ENCODE measurements at places on chromosomes 1 and 21.

DNA sequence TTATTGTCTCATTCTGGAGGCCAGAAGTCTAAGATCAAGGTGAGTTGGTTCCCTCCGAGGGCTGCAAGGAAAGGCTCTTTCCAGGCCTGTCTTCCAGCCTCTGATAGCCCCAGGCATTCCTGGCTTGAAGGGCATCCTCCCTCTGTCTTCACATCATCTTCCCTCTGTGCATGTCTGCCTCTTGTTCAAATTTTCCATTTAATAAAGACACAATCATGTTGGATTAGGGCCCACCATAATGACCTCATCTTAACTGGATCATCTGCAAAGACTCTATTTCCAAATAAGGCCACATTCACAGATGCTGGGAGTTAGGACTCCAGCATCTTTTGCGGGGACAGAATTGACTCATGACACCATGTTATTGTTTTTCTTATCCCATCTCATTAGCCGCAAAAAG lies 24.5 kb downstream of the HUNK start:
- no peak for DNase-seq

- no peak for DNase-seq
Measured at GRCh38 chr1:150024156-150024555, 13.6 kb upstream of the OTUD7B start.

DNA sequence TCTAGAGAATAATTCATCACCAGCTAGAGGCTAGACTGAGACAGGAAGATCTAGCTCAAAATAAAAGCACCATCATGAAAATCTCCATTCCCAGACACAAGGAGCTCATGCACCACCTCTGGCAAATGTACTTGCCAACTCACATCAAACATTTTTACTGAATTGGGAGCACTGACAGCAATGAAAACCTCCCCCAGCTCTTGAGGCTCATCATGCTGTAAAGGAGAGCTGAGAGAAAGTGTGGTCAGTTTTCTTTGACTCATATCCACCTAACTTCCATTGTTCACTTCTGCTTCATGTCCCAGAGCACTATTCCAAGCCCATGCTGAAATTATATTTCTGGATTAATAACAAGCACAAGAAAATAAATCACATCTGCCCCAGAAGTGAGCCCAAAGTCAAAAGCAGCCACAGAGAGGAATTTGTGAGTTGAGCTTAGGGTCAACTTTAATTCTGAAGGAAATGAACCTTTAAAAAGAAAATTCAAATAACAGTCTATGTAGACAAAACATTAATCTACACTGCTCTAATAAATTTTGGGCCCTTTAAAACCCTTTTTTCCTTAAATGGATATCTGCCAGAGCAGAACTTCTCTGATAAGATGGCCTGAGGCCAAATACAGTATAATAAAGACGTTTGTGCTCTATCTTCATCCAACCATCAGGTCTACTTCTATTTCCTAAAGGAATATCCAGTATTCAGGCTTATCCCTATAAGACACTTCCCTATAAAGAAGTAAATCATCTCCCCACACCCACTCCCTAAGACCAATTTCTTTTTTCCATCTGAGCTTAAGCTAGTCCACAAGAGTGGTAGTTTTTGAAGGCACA lies 85.9 kb upstream of the ADAM30 start:
- no peak for DNase-seq

DNA sequence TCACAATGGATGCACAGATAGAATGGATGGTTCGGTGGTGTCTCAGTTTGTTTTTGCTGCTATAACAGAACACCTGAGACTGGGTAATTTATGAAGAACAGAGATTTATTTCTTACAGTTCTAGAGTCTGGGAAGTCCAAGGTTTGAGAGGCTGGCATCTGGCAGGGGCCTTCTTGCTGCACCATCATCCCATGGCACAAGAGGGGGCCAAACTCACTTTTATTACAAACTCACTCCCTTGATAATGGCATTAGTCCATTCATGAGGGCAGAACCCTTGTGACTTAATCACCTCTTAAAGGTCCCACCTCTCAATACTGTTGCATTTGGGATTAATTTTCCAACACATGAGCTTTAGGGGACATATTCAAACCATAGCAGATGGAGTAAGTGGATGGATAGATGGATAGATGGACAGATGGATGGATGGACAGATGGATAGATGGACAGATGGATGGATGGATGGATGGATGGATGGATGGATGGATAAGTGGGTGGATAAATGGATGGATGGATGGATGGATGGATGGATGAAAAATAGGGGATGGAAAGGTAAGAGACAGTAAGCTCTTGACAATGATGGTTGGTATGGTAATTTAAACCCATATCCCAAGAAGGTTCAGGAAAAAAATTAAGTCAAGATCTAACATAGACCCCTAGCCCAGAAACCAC lies 16.5 kb downstream of the CAMK2N1 start:
- no peak for DNase-seq

DNA sequence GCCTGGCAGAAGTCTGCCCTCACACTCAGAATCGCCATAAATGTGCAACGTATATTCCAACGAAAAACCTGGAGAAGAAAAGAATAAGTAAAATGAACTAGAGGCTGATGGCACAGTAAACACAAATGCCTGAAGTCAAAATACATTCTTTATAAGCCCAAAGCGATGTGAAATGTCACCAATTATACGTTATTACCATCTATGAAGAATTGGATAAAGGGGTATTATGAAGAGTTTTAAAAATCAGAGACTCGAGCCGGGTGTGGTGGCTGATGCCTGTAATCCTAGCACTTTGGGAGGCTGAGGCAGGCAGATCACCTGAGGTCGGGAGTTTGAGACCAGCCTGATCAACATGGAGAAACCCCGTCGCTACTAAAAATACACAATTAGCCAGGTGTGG lies 18.6 kb downstream of the PTP4A2 start:
- no peak for DNase-seq

- no peak for DNase-seq
Measured at GRCh38 chr1:151579436-151580225, 32.2 kb upstream of the SNX27 start.

GRCh38 chr1:155776414-155776813 lies 80.6 kb downstream of the GON4L start:
- DNase-seq, result no peak

DNA sequence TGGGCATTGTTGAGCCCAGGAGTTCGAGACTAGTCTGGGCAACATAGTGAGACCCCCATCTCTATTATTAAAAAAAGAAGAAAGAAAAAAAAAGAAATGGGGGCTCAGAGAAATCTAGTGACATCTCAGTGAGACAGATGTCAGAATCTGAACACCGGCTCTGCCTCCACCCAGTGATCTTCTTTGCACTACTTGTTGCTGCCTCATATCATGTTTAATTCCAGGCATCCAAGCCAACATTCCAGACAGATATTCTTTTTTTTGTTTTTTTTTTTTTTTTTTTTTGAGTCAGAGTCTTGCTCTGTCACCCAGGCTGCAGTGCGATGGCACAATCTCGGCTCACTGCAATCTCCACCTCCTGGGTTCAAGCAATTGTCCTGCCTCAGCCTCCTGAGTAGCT lies 5.0 kb upstream of the ARL8A start:
- DNase-seq, result no peak

DNA sequence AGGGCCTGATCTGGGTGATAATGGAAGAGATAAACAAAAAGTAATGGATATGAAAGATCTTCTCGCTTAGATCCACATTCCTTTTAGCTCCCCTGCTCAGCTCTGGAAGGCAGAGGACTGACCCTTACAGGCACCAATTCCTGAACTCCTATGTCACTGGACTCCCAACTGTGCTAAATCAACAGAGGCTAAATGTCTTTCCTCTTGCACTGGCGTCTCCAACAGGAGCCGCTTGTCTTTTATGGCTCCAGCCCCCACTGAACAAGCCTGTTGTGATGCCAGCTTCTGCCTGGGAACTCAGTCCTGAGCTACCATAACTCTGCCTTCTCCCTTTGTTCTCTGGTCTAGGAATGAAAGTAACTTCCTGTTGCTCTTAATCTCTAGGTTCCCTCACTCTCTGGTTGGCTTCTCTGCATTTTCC lies 142.1 kb upstream of the COL11A1 start:
- no peak for DNase-seq

- DNase-seq, result no peak
Measured at GRCh38 chr1:20720631-20721091, 2.9 kb upstream of the KIF17 start.

DNA sequence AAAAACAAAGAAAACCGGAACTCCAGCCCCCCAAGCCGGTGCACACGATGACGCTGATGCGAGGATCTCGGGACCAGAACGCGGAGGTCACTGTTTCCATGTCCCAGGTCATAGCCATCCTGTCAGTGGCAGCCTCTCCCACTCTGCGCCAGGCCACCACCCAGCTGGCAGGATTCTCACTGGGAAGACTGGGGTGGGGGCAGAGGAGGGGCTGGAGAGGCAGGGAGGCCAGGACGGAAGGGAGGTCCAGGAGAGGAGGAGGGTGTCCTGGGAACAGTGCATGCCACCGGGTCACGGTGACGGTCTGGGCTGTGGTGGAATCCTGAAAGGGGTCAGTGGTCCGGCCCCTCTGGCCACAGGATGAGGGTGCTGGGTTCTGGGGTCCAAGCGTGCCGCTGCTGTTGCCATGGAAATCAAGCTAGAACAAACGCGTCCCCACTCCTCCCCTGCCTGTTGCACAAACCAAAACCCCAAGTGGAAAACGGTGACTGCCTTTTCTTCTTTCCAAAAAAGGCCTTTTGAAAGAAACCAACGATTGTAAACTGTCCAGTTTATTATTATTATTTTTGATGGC lies 26.1 kb downstream of the MRPL37 start:
- no peak for DNase-seq

DNA sequence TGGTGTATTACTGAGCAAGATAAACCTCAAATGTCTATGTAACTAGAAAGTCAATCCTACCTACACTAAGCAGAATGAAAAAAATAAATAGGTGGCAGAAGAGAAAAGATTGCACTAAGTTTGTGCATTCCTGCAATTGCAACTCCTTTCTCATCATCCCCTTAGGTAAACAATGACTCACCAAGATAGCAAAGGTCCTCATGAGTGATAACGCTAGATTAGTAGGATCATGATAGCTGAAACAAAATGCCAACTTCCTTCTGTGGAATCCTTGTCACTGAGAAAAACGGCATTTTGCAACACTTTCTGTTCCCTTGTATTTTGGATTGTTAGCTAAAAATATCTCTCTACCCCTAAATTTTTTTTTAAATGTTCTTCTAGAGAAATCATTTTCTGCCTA lies 20.0 kb upstream of the FCER1A start:
- DNase-seq, result no peak

GRCh38 chr1:51236531-51237350 lies 668 bp downstream of the RNF11 start:
- DNase-seq, result peak; percentile 43

DNA sequence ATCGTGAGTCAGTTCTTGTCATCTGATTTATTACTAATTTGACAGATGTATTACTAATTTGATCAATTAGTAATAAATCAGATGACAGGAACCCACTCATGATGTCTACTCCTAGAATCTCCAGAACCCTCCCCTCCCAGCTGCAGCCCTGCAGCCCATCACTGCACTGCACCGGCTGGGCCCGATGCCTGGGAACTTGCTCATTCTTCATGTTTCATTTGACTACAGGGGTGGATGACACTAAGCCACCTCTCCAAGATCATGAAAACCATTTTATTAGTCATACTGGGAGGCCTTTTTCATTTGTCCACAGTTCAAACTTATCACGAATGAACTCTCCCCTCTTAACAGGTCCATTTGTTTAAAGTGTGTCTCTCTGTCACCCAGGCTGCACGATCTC lies 41.0 kb downstream of the KCNH1 start:
- no peak for DNase-seq
